AG20443 (cell line): ENCODE measurements at places on chromosomes 7 and 10.

- DNase-seq: no peak
These were observed 3.6 kb upstream of the HOXA11 start for GRCh38 chr7:27188386-27189294.

GRCh38 chr7:109020251-109020650 is 450.6 kb downstream of the DNAJB9 start:
- no peak for DNase-seq

GRCh38 chr10:123945325-123945920 is 53.8 kb upstream of the CPXM2 start:
- DNase-seq: peak; percentile 59

DNA sequence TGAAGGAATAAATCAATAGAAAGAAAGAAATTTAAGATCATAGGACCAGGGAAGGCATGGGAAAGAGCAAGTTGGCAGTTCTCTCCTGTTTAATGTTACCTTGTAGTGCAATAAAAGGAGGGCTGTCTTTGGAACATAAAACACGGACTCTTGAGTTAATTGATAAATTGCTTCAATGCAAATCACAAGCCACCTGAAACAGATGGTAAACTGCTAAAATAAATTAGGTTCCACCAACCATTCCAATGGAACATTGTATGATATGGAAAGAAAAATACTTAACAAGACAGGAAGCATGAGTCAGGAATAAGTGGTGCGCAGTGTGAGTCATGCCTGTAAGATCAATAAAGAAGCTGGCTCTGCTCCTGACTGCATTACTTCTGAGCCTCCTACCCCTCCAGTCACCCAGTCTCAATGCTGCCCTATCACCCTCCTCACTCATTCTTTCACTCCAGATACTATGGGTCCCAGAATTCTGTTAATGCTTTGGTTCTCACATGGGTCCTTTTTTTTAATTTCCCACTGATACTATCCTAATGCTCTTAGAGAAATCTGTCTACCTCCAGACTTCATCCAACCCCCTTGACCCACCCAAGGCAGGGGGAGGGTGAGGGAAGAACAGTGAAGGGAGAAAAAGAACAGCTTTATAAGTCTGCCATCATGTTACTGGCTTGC is 78.9 kb downstream of the LRRC17 start:
- DNase-seq: peak; percentile 81

DNA sequence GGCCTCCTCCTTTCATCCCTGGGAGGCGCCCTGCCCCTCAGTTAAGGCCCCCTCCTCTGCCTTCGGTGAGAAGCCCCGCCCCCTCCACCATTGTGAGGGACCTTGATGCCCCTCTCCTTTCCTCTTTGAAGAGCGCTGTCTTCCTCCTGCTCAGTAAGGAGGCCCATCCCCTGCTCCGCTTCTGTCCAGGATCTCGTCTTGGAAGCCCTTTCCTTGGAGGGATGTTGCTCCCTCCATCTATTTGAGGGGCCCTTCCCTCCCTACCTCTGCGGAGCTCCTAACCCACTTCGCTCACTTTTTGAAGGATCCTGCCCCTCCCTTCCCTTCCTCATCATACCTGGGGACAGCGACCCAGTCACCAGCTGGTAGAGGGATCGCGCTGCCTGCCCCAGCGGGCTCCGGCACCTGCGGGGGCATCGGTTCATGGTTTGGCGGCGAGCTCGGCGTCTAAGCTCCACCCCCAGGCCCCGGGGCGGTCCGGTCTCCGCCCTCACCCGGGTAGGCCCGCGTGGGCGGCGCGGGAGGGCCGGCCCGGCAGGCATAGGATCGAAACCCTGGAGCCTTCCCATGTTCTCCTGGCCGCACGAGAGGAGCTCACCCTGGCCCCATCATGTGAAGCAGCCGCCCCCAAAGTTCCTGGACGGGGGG is 4.1 kb downstream of the KCNIP2 start:
- peak; percentile 82 for DNase-seq

DNA sequence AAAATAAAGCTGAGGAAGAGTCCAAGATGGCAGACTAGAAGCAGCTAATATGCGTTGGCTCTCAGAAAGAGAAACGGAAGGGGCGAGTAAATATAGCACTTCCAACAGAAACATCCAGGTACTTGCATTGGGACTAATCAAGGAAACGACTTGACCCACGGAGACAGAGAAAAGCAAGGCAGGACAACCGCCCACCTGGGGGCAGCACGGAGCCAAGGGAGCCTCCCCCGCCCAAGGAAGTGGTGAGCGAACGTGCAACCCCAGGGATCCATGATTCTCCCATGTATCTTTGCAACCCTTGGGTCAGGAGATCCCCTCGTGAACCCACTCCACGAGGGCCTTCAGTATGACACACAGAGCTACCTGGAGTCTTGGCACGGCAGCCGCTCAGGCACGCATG is 45.4 kb upstream of the GRM3 start:
- no peak for DNase-seq

DNA sequence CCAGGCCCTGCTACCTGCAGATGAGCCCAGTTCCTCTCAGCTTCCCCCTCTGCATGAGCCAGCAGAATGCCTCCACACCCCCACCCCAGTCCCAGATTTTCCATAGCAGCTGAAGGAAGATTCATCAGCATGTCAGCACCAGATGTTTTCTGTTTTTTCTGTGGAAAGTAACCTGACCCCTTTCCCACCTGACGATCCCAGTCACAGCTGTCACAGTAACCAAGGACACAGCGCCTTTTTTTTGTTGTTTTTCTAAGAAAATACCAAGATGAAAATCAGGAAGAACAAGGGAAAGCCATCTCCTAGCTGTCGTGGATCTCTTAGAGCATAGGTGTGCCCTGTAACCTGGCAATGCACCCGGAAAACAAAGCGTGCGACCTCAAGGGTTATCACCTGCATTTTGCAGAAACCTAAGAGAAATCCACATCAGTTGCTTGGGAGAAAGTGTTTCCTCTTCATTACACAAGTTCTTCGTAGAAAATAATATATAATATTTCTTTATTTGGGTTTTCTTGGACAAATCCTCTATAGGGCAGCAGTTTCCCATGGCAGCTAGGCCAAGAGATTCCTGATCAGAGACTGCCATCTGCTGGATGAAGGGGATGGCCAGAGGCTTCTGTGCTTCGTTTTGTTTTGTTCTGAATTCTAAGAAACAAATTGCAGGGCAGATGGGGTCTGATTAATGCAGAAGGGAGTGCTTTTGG is 401.9 kb downstream of the TNS3 start:
- peak; percentile 83 for DNase-seq

GRCh38 chr7:86664486-86664885 is 20.8 kb downstream of the GRM3 start:
- no peak for DNase-seq

DNA sequence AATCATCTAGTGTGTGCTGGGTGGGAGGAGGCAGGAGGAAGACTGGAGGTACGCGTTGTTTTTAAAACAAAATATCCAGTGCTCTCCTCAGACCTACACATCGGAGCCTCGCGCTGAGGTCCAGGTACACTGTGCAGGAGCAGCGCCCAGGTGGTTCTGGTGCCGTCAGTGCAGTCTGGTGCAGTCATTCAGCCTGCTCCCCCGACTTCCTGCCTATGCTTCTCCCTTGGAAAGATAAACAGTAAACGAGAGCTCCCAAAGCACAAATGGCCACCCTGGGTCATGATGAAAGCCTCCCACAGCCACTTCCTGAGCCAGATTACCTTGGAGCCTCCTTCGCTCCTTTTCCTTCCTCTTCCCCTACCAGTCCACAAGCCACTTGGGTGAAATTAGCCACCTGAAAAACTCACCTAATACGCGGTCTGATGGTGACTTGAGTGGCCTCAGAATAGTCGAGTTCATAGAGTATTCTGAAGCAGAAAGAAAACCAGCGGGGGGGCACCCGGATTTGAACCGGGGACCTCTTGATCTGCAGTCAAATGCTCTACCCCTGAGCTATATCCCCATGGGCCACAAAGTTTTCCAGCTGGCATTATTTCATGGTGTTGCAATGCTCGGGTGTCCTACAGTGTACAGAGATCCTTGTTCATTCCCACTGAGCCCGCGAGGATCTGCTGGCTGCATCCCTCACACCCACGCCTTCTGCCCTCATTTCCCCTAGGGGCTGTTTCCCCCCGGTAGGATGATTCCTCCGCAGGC is 82.5 kb downstream of the ZNF467 start:
- DNase-seq: peak; percentile 54

GRCh38 chr10:6411436-6411835 is 168.6 kb downstream of the PRKCQ start:
- DNase-seq: no peak

- no peak for DNase-seq
These were observed 144.5 kb upstream of the NFE2L3 start for GRCh38 chr7:26007510-26007909.

DNA sequence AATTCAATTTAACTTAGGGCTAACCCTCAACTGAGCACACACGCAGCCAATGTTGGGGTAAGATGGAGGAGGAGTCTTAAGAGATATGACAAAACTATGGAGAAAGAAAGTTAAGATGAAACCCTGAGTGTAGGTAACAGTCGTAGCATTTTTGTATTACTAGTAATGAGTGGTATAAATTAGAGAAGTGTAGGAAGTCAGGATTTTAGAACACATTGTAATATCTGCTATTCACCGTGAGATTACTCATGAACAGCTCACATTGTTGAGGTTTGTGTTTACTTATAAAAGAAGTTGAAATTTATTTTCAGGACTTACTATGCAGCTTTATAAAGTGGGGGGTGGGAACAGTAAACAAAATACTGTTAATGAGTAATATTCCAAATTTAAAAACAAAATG is 107.2 kb downstream of the ARHGAP21 start:
- no peak for DNase-seq

GRCh38 chr10:11154333-11154732 is 136.7 kb downstream of the CELF2 start:
- DNase-seq: no peak

DNA sequence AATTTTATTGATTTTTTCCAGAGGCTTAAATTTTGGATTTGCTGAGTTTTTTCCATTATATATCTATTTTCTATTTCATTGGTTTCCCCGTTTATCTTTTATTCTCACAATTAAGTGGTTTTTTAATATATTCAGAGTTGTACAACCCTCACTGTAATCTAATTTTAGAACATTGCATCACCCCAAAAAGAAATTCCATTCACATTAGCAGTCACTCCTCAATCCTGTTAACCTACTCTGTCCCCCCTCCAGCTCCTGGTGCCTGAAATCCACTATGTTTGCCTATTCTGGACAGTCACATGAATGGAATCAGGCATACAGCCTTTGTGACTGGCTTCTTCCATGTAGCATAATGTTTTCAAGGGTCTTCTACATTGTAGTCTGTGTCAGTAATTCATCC is 55.8 kb upstream of the ITGA8 start:
- peak; percentile 71 for DNase-seq

DNA sequence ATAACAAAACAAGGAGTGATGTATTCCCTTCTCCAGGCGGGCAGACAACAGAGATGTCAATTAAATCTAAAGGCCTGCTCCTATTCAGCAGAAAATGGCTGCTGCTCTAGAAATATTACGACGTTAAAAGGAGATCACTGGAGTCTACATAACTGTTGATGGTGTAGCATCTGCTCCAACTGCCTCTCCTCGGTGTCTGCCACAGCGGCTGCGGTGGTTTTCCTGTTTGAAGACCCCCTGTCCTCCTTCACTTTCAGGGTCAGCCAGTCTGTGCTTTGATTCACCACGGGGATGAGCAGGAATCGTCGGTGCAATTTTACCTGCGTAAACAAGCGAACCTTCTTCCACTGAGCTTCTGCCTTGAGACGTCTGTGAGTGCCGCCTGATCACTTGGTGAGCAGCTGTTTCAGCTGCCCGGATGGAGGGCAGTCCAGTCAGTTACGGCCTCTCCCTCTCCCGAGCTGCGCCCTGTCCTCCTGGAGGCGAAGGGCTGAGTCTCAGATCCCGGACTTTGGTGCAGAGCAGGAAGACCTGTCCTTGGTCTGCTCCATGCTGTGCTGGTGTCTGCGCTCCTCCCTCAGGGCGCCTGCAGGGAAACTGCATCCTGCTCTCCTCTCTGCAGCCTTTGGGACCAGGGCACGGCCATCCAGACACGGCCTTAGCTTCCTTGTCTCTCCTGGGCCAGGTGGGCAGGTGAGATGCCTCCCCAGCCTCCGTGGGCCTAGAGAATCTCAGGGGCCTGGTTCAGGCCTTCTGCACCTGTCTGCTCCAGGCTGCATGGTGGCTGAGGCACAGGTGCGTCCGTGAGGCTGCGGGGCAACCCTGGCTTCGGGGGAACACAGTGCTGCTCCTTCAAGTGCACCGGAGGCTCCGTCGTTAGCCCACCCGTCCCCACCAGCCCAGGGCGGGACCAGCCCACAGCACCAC is 326.6 kb downstream of the ADARB2 start:
- DNase-seq: no peak

DNA sequence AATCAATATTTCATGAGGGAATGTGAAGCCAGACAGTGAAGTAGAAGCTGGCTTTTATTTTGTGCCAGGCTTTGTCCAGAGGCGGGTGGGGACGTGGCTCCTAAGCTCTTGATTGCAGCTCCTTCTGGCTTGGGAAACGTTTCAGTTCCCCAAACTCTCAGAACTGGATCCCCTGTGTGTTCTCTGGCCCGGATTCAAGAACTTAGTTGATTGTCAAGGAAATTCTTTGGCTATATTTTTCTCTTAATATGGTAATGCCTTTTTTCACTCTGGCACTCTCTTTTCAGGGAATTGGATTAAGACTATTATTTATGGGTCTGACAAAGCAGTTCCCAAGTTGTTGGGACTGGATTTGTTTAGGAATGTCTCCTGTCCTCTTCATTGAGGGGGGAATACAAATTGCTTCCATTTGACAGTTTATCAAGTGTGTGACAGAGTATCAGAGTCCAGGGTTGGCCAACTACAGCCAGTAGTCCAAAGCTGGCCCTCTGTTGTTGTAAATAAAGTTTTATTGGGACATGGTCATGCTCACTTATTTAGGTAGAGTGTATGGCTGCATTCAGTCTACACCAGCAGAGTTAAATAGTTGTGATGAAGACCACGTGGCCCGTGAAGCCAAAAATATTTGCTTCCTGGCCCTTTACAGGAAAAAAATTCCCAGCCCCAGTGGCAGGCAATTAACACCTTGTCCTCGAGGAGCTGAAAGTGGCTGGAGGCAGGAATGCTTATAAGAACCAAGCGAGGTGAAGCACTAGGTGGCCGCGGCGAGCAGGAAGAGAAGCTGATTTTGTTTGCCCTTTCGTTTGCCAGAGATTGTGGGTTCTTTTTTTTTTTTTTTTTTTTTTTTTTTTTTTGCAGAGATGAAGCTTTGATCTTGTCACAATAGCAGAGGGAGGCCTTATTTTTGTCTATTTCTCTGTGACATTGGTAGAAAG is 34.3 kb downstream of the HTRA1 start:
- no peak for DNase-seq

DNA sequence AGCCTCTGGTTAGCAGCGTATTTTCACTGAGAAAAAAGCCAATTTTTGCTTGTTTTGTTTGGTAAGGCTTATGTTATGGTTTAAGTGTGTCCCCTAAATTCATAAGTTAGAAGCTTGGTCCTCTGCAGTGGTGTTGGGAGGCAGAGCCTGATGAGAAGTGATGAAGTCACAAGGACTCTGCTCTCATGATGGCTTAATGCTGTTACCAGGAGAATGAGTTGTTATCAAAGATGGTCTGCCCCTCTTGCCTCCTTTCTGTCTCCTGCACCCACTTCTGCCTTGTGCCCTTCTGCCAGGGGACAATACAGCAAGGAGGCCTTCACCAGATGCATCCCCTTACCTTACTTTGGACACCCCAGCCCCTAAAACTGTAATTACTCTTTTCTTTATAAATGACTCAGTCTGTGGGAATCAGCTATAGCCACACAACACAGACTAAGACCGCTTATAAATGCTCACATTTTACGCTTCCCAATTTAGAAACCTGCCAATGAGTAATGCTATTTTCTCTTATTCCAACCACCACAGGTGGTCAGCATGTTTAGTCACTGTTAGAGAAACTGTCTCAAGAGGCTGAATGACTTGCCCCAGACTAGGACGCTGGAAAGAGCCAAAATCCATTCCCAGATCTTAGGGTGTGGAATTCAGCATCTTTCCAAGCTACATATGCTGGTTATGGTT is 6.1 kb upstream of the PKD1L1 start:
- DNase-seq: no peak

- DNase-seq: no peak
These were observed 344.6 kb upstream of the AOAH start for GRCh38 chr7:37068902-37069301.
